ENCODE measurements at places on chromosomes 6 and 20.

GRCh38 chr20:32189691-32190615 lies 17.6 kb downstream of the PLAGL2 start:
- DNase-seq, result peak; percentile 70

GRCh38 chr6:16436550-16436949 lies 198.2 kb downstream of the GMPR start:
- DNase-seq, result no peak

- peak; percentile 77 for DNase-seq
Measured at GRCh38 chr6:75493400-75494064, at the start of gene FILIP1. Gene FILIP1 (minus strand): TSS chr6:75493800. CDS start chr6:75414972, 78,828 bp downstream.

GRCh38 chr6:147949981-147950622 lies 392.5 kb upstream of the SASH1 start:
- DNase-seq, result peak; percentile 25

- DNase-seq, result no peak
Measured at GRCh38 chr6:35751594-35751993, 14.8 kb downstream of the ARMC12 start.

DNA sequence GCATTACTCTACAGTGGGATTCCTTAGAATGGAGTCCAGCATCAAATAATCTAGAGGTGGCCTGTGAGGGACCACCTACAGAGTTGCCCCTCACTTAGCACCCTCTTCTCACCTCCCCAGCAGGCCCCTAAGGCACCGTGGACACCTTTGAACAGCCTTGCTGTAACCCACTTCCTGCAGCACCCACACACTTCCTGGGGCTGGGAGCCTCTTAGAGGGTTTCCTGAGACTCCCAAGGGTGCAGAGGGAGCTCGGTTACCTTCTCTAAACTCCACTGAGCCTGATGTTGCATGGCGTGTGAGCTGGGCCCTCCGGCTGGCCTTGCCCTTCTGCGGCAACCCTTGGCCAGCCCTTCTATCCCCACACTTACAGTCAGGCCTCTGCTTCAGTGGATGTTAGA lies 7.3 kb upstream of the SIRPG start:
- no peak for DNase-seq

GRCh38 chr6:154359161-154359574 lies 2.6 kb upstream of the IPCEF1 start:
- no peak for DNase-seq

- no peak for DNase-seq
Measured at GRCh38 chr20:49542514-49542991, 25.4 kb downstream of the PTGIS start.

DNA sequence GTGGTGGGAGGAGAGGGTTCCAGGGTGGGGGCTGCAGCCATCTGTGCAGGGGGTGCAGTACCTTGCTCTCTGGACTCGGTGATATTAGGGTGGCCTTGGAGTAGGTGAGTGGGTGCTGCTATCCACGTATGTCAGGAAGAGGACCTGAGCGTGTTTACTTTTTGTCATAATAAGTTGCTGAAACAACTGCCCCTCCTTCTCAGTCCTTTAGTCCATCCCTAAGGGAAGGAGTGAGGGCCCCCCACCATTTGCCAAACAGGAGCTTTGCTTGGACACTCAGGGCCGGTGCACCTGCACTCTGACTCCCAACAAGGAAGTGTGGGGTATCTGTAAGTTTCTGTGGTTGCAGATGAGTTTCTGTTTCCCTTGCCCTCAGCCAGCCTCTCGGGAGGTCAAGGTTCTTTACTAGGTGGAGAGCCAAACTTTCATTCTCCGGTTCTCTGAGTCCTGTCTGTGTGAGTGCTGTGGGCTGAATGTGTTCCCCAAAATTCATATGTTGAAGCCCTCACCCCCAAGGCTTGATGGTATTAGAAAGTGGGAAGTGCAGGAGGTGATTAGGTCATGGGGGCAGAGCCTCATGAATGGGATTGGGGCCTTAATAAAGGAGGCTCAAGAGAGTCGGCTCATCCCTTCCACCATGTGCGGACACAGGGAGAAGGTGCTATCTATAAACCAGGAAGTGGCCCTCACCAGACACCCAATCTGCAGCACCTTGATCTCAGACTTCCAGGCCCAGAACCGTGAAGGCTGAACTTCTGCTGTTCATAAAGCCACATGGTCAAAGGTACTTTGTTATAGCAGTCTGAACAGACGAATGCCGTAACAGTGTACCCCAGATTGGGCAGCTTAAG lies 19.6 kb upstream of the CCR6 start:
- DNase-seq, result no peak

DNA sequence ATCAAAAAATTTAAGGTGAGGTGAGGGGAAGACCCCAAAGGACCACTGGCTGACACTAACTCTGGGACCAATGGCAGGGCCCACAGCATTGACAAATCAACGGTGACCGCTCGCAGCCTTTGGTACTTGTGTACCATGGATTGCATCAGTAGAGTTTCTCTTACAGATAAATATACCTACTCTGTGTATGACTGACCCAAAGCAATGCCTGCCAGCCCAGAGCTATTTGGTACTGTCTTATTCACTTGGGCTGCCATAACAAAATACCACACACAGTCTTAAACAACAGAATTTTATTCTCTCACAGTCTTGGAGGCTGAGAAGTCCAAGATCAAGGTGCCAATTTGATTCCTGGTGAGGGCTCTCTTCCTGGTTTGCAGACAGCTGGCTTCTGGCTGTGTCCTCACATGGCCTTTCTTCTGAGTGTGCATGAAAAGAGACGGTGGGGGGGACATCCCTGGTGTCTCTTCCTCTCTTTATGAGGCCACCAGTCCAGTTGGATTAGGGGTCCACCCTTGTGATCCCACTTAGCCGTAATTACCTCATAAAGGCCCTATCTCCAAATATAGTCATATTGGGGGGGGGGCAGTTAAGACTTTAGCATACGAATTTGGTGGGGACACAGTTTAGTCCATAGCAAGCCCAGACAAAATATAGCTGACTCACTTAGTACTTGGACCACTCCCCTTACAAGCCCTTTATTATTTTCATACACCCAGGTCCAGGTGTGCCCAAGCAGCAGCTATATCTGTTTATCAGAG lies 336.3 kb downstream of the CD83 start:
- no peak for DNase-seq

DNA sequence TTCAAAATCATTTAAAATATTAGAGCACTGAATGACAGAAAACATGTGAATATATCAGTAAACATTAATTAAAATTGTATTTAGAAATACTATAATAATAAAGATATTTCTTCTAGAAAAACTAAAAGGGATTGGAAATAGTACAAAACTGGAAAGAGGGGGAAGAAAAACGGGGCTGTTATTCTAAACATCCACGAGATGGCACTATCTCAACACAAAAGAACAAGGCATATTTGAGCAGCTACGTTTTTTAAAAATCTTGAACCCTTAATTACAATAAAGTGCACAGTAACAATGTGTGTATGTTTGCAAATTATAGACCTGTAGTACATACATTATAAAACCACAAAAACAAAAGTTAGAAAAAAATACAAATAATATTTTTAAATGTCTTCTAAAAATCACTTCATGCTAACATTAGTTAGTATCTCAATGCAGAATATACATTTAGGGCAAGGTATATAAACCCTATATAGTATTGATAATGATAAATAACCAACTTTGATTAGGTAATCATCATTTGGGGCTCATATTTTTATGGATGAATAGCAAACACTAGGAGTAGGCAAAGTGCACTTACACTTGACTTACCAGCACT lies 42.5 kb upstream of the PNISR start:
- peak; percentile 34 for DNase-seq

DNA sequence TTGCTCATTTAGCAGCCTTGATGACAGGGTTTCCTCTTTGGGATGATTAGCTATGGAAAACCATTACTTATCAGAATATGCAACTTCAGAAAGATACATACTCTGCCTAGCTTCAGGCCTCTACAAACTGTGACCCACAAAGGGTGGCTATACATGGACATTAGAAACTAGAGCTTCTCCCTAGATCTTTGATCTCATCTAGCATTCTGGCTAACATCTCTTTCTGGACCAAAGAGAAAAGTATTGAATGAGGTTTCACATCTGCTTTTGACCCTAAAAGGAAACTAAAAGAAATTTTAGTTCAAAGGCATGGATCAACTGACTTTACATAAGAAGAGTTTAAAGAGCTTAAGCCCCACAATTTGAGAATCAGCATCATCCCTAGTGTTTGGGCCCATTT lies 12.4 kb upstream of the HMGN3 start:
- no peak for DNase-seq

- DNase-seq, result no peak
Measured at GRCh38 chr6:150298030-150298380, 70.8 kb upstream of the IYD start.

DNA sequence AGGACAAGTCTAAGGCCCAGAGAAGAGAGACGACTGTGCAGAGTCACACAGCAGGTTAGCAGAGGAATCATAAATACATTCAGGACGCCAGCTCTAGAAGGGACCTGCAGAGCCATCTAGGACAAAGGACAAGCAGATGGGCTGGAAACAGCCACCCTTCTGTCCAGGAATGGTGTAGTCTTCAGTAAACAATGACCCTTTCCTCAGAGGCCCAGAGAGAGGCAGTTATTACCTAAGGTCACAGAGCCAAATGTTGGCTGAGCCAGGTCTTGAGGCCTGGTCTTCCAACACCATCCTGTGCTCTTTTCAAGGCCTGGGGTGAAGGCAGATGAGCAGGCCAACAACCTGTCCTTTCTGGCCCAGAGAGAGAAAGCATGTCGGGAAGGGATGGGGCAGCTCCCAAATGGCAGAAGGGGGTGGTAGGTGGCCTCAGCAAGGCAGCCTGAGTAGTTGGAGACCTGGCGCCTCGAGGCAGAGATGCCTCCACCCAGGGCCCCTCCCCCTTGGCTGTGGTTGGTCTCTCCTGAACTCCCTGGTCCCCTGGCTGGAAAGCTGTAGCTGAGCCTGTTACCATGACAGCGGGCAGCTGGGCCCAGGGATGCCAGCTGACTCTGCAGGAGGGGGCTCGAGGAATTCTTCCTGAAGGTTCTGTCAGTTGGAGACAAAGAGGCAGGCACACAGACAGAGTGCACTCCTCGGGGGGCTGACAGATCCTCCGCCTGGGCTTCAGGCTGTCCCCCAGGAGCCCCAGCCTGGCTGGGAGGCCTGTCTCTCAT lies 24.8 kb downstream of the EPB41L1 start:
- no peak for DNase-seq

DNA sequence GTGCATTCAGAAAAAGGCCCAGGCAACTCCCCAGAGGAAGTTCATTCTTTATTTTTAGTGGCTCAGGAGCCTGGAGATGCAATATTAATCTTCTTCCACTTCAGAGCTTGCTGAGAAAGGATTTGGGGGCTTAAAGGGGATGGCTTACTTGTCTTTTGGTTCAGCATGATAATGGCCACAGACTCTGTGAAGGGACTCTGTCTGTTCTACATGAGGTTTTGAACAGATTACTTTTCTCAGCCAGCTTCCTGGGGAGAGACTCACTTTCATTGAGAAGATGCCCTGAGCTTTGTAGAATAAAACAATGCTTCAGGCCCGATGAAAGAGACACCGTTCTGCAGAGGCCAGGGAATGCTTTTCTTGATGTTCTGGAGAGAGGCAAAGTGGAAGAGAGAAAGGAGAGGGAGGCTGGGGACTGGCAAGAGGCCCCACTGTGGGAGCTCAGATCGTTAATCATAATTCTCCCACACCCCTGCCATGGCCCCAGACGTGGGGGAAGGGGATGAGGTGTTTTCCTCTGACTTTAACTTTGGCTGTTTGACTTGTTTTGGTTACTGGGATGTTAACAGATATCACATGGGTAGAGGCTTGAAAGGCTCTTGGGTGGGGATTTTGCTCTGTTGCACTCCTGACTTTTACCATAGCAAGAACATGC lies 19.1 kb downstream of the SCP2D1 start:
- no peak for DNase-seq

GRCh38 chr6:81969814-81970213 lies 217.3 kb upstream of the TENT5A start:
- no peak for DNase-seq

DNA sequence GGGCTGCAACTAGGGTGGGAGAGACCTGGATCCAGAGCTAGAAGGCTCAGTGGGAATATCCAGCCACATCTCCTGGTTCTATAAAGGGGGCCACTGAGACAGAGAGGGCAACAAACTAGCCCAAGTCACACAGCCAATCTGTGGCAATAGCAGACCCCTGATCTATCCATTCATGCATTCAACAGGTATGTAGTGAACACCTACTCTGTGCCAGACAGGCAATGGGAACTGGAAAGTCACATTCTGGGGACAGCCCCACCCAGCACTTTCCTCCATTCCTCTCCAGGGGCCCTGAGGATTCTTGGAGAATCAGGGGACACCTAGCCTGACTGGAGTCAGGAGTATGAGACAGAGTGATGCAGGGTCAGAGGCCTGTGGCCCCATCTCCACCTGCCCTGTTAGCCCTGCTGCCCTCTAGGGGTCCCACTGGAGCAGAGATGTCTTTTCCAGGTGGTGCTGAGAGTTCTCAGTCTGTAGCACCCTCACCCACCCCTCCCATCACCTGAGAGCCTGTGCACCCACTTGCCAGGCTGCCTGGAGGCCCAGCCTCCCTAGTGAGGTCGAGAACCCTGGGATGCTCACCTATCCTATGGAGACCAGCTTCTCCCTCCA lies 13.6 kb downstream of the BPIFA2 start:
- DNase-seq, result no peak

- DNase-seq, result no peak
Measured at GRCh38 chr20:32539026-32539816, 45.9 kb downstream of the NOL4L start.

GRCh38 chr6:124055963-124056362 lies 252.3 kb downstream of the NKAIN2 start:
- no peak for DNase-seq

DNA sequence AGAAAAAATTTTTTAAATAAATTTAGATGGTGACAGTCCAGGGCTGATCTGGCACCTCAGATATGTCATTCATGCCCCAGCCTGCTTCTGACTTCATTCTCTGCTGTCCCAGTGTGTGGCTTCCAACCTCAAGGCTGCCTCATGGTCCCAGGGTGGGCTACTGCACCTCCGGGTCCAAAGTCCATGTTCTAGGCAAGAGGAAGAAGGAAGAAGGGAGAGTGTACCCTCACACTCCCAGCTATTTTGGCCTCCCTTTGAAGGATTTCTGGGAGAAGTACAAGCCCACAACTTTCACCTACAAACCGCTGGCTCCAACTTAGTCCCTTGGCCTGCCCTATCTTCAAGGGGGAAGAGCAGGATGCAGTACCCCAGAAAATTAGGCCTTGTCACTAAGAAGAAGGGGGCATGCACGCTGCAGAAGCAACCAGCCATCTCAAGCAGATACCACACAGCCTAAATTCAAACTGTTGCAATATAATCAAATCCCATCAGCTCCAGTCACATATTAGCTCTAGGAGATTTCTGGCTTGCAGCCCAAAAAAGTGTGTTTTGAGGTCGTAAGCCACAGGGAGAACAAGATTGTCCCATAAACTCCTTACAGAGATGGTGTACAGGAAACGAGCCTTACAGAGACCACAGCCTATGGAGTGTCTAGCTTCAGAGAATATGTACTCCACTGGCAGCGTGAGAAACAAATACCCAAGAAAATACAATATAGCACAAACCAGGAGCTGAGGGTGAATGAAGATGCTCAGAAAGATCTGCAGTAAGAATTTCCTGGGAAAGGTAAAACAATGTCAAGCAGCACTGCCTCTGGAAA lies 906 bp upstream of the BTN3A2 start:
- DNase-seq, result peak; percentile 30
